Naive B cell (primary cell): ENCODE measurements at places on chromosomes 7 and 10.

GRCh38 chr7:27095050-27095896 is 527 bp downstream of the HOXA1 start:
- DNase-seq = no peak

GRCh38 chr10:13973742-13974141 is 357.0 kb downstream of the FRMD4A start:
- no peak for DNase-seq

DNA sequence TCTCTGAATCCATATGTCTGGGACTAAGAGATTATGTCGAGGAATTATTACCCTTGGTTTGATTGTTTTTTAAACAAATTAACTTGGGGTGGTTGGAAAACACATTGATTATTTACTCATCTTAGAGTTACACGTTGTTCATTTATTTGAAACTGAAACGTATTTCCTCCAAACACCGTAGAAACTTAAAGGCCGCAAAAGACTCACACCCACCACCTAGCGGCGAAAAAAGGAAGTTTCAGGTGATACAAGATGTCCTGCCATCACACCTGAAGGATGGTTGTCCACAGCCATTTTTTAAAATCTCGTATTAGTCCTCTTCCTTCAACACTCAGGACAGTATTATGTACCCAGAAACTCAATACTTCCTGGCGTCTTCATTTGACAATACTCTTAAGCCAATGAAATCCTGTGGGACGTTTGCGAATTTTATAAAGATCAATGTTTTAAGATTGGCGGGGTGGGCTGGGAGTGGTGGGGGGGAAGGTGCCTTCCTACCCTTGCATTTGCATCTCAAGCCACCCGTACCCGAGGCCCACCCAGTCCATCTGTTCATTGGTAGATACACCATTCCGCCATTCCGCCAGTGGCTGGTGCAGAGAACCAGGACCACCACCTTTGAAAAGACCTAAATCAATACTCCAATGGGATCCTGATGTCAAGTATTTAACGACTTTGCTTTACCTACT is 1.4 kb upstream of the LCOR start:
- peak; percentile 79 for DNase-seq

GRCh38 chr10:48418189-48418788 is 111.8 kb downstream of the MAPK8 start:
- DNase-seq = no peak

- DNase-seq = no peak
These were observed 88.8 kb upstream of the PDE1C start for GRCh38 chr7:32158751-32159745.
